ENCODE measurements at places on chromosomes 12 and 14.

GRCh38 chr12:30357766-30358490 lies 337.7 kb downstream of the IPO8 start:
- no peak for DNase-seq

GRCh38 chr14:99158150-99158549 lies 113.8 kb downstream of the BCL11B start:
- DNase-seq: no peak

- no peak for DNase-seq
These were observed 465.9 kb upstream of the TBX3 start for GRCh38 chr12:115149685-115150378.

DNA sequence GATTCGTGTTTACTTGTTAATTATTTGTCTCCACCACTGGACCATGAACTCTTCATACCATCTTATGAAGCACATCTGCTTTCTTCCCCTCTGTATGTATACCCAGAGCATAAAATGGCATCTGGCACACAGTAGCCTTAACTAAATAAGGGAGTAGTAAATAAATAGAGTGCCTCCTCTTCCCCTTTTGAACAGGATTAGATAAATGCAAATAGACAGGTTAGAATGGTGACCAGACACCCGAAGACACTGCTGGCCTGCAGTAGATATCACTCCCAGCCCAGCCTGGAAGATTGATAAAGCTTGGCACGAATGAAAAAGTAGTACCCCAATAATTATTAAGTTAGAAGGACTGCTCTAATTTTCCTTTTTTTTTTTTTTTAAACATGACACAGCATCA lies 6.9 kb downstream of the GALNT4 start:
- DNase-seq: no peak

GRCh38 chr12:38823314-38823713 lies 82.1 kb downstream of the CPNE8 start:
- no peak for DNase-seq

DNA sequence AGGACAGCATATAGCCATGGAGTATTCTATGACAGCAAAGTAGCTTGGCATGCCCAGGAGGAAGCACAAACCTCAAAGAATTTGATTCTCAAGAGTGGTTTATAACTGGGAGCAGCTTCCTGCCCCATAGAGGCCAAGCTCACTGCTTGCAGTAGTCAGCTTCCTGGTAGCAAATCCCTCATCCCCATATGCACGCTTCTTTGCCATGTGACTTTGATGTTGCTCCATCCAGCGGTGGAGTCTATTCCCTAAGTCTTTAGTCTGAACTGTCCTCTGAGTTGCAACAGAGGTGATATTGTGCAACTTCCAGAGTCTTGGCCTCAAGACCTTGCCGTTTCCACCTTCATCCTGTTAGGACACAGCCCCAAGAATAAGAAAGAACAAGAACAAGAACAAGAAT lies 996.8 kb upstream of the TMEM132C start:
- DNase-seq: no peak

GRCh38 chr12:76033081-76034011 lies 1.8 kb upstream of the PHLDA1 start:
- no peak for DNase-seq

GRCh38 chr12:64452559-64453329 lies 824 bp downstream of the TBK1 start:
- no peak for DNase-seq

GRCh38 chr14:90194706-90195105 lies 61.6 kb upstream of the PSMC1 start:
- no peak for DNase-seq

GRCh38 chr12:70638639-70639360 lies 1.6 kb upstream of the PTPRB start:
- DNase-seq: no peak

GRCh38 chr12:39032448-39032847 lies 127.1 kb upstream of the CPNE8 start:
- DNase-seq: no peak

DNA sequence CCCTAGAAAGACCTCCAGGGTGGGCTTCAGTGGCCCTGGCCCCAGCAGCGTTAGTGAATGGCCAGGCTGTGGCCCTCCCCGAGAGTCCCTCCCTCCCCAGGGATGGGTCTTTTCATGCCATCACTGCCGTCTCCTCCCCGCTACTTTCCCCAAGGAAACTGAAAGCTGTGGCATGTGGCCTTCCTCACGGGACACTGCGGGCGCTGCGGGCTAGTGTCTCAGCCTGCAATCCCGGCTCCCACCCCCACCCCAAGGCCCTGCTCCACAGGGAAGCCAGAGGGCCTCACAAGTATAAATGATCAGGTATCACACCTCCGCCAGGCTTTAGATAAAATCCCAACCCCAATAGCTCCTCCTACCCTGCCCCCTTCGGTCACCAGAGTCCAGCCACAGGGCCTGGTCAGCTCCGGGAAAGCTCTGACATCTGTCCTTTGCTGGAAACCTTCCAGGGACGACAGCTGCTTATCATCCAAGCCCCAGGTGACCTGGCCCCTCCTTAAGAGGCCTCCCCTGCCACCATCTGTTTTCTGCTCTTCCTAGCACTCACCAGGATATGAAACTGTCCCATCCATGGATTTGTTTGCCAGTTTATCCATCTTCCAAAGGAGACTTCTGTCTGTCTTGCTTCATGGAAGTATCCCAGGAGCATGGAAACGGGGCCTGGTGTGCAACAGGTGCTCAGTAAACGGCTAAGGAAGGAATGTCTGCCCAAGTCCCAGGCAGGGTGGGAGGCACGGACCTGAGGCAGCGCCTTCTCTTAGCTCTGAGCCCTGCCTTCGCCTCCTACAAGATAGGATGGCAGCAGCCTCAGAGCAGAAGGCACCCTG lies 31.6 kb downstream of the CCDC85C start:
- DNase-seq: no peak

DNA sequence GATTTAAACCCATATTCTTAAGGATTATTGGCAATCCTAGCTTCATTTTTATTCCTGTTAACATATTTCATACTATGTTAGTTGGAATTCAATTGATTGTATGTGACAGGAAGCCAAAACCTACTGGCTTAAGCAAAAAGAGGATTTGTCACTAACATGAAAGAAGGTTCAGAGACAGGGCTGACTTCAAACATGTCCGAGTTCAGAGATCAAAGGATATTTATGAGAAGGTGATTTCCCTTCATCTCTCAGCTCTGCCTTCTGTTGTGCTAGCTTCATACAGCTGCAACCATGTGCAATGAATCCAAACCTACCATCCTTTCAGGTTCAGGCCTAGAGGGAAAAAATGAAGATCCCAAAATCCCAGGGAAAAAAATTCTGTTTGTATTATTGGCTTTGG lies 349.7 kb downstream of the ATP23 start:
- no peak for DNase-seq

GRCh38 chr12:2284857-2285256 lies 232.1 kb downstream of the CACNA1C start:
- DNase-seq: no peak

DNA sequence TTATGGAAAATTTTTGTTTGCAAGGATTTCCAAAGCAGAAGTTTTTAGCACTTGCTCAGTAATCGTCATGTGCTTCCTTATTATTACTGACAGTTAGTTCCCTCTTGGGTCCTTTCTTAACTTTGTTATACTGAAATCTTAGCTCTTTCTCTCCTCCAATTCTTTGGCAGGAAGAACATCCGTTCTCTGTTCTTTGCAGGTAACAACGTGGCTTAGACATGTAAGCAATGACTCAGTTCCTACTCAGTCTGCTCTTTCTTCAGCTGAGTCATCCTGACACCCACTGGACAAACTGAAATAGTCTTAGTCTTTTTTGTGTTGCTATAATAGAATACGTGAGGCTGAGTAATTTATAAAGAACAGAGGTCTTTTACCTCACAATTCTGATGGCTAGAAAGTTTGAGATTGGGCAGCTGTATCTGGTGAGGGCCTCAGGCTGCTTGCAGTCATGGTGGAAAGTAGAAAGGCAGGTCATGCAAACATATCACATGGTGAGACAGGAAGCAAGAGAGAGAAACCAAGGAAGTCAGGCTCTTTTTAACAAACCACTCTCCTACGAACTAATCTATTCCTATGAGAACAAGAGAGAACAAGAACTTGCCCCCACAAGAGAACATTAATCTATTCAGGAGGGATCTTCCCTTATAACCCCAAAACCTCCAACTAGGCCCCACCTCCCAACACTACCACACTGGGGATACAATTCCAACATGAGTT lies 49.2 kb downstream of the TESPA1 start:
- no peak for DNase-seq

GRCh38 chr14:101928415-101928841 lies 35.9 kb upstream of the DYNC1H1 start:
- no peak for DNase-seq

DNA sequence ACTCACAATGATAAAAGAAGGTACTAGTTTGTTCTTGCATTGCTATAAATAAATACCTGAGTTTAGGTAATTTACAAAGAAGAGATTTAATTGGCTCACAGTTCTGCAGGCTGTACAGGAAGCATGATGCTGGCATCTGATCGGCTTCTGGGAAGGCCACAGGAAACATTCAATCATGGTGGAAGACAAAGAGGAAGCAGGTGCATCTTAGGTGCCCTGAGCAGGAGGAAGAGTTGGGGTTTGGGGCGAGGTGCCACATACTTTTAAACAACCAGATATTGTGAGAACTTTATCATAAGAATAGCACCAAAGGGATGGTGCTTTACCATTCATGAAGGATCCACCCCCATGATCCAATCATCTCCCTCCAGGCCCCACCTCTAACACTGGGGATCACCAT lies 752.6 kb upstream of the FLRT2 start:
- DNase-seq: no peak

GRCh38 chr14:96261053-96261452 lies 5.0 kb downstream of the BDKRB1 start:
- DNase-seq: no peak

- no peak for DNase-seq
These were observed 18.8 kb upstream of the BEGAIN start for GRCh38 chr14:100605706-100606686.

- DNase-seq: no peak
These were observed 126.6 kb upstream of the LRIG3 start for GRCh38 chr12:59046763-59047534.

DNA sequence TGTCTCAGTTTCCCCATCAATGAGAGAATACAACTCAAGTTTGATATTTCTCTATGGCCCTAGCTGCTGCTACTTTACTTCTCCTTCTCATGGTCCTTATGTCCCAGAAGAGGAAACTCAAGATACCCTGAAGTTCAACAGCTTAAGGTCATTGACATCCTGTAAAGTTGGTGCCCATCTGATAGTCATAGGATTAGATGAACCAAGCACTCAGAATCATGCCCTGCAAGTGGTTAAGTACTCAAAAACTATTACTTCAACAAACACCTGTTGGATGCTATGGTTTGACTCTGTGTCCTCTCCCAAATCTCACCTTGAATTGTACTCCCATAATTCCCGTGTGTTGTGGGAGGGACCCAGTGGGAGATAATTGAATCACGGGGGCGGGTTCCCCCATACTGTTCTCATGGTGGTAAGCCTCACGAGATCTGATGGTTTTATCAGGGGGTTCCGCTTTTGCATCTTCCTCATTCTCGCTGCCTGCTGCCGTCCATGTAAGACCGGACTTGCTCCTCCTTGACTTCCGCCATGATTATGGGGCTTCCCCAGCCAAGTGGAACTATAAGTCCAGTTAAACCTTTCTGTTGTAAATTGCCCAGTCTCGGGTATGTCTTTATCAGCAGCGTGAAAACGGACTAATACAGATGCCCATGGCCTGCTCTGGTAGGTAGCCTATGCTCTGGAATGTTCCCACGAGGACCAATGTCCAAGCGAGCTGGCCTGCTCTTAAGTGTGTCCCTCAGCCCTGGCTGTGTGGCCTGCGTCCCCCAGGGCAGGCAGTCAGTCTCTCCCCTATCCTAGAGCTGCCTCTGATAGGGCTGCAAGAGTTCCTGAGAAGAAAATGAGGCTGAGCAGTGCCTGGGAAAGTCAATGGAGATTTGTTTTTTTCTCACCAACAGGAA lies 18.1 kb downstream of the CAMKK2 start:
- no peak for DNase-seq

- DNase-seq: no peak
These were observed 15.6 kb downstream of the OTX2 start for GRCh38 chr14:56794557-56795283.

- DNase-seq: no peak
These were observed 71.1 kb upstream of the MDM1 start for GRCh38 chr12:68403296-68403695.

DNA sequence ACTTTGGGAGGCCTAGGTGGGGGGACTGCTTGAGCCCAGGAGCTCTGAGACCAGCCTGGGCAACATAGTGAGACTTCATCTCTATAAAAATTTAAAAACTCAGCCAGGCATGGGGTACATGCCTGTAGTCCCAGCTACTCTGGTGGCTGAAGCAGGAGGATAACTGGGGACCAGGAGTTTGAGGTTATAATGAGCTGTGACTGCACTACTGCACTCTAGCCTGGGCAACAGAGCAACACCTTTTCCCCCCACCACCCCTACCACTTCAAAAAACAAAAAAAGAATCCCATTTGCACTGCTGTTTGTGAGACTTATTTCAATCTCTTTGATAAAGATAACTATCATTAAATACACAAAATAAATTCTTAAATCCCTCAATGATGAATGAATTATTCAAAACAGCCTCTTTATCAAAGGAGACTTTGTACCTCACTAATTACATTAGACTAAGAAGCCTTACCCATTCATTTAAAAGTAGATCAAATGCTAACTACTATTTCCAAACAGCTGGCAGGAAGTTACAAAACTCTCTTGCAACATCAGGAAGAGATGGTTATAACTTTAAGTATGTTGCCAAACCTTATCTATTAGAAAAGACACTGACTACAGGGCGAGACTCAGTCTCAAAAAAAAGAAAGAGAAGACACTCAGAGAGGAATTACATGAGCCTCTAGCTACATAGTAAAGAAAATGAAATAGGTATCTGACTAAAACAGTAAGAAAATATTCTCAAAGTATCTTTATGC lies 14.7 kb downstream of the BLTP3B start:
- DNase-seq: no peak

DNA sequence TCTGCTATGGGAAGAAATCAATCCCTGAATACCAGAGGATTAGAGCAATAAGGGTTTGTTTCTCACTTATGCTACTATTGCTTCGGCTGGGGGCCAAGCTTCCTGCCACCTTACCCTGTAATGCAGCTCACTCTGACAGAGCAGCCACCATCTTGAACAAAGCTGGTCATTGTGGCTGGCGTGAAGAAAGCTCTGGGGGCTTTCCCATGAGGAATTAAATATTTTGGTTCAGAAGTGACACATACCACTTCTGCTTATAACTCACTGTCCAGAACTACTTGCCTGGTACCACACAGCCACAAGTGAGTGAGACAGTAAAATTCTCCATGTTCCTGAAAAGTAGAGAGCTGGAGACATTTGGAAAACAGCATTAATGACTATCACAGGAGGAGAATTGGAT lies 82.6 kb downstream of the GALNT8 start:
- no peak for DNase-seq

- no peak for DNase-seq
These were observed 92.9 kb upstream of the MAX start for GRCh38 chr14:65195042-65195719.

GRCh38 chr12:68106160-68106559 lies 53.4 kb downstream of the IFNG start:
- DNase-seq: no peak

GRCh38 chr14:39266525-39266870 lies 32.8 kb downstream of the MIA2 start:
- no peak for DNase-seq
